NCI-H1092 (cell line): ENCODE measurements at places on chromosomes 7 and 10.

DNA sequence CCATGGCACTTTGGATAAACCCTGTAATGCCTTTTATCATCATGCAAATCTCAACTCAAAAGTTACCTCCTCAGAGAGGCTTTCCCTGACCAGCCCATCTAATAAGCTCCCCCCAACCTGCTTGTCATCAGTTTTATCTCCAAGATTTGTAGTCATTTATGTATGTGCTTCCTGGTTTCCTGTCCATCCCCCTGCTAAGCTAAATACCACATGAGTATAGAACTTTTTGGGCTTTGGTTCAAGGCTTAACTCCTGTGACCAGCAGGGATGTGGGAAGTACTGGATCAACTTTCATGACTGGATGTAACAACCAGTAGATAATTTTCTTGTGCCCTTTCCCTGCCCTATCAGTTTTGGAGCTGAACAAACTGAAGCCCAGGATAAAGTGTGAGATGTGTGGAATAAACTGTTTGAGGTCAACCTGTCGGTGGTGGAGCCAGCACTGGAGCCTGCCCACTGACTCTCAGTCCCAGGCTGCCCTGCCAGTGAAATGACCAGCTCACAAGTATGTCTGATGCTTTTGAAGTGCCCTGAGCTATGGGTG lies 148.6 kb downstream of the CYP26A1 start:
- no peak for DNase-seq

- no peak for DNase-seq
Measured at GRCh38 chr7:113831556-113831955, 87.3 kb downstream of the PPP1R3A start.

DNA sequence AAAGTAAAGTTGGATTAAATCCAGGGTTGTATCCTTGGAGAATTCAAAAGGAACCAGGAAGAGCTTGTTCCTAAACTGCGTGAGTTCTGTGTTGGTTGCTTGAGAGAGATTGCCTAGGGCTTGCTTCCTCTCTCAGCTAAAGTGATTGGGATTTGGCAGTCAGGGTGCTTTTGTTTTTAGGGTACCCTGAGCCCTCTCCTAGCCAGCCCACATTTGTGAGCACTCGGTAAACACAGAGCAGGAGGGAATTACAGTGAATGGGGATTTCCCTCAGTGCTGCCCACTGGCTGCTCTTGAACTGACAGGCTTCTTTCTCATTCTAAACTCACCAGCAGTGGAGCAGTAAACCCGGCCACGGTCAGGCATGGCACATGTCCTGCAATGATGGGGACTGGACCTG lies 146.9 kb downstream of the TPST1 start:
- DNase-seq: no peak

- no peak for DNase-seq
Measured at GRCh38 chr10:57807906-57808305, 459.8 kb downstream of the IPMK start.

DNA sequence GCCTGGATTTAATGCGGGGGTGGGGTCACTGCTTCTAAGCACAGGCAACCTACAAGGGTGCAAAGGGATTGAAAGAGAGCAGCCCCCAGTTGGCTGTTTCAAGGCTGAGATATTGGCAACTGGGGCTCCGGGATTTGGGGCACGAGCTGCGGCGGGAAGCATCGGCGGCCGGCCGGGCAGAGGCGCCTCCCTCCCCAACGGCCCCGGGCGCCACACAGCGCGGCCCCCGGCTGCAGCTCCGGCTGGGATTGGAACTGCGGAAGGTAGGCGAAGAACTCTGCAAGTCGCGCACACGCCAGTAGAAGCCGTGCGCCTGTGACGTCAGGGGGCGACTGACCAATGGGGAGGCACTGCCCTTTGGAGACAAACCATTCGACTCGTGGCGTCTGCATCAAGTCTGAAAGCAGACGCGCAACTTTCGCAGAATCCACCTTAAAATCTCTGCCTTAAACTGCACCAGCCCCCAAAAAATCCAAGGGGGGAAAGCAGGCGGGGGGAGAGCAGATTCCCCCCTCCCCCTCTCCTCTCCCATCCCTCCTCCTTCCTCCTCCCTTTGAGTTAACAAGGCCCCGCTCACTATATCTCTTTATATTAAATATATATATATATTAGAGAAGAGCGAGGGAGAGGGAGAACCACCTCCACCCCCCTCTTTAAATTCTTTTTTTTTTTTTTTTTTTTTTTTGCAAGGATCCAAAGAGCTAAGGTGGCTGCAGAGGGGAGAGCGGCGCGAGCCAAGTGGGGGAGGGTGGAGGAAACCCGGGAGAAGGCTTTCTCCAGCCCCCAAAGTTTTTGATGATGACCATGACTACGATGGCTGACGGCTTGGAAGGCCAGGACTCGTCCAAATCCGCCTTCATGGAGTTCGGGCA lies at the start of gene DLX6:
TSS of gene DLX6 (plus strand) at position 371 of the 872 bp plus-strand sequence. CDS start at position 796, 425 bp downstream.
- peak; percentile 98 for DNase-seq
